ENCODE measurements at places on chromosomes 12 and 14. TPM values are rescaled to one million over a fixed set of nuclear protein-coding genes. Genes with fewer than 3 reads are reported as not detected.

- DNase-seq: no peak
These were observed 307.2 kb downstream of the ATP23 start for GRCh38 chr12:58248599-58248998.

GRCh38 chr14:51521764-51522163 lies 129.9 kb upstream of the FRMD6 start:
- DNase-seq: peak; percentile 41

GRCh38 chr12:113237748-113238147 lies 16.5 kb downstream of the TPCN1 start:
- no peak for DNase-seq

DNA sequence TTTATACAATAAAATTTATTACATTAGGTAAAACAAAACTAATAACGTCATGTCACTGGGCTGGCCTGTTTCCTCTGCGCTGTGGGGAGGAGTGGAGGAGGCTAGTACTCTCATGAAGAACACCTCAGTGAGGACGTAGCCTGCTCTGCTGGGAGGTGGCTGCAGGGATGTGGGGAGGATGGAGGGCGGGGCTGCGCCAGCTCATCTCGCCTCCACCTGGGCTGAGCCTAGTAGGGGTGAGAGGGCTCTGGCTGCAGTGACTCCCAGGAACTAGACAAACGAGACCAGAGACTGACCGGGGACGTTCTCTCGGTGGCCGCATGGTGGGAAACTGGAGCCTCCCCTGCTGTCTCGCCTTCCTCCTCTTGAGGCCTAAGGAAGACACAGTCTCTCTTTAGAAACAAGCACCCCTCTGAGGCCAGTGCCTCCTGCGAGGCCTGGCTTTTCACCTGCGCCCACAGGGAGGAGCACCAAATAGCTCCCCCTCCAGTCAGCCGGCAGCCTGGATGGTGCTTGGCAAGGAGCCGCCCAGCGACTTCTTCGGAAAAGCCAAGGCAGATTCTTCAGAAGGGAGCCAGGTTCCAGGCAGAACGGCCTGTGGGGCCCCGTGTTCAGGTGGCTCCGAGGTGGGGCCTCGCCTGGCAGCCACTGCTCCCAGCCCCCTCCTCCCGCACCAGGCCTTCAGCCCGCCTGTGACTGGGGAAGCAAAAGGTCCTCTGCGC lies 62.4 kb downstream of the PLEKHG3 start:
- peak; percentile 23 for DNase-seq

DNA sequence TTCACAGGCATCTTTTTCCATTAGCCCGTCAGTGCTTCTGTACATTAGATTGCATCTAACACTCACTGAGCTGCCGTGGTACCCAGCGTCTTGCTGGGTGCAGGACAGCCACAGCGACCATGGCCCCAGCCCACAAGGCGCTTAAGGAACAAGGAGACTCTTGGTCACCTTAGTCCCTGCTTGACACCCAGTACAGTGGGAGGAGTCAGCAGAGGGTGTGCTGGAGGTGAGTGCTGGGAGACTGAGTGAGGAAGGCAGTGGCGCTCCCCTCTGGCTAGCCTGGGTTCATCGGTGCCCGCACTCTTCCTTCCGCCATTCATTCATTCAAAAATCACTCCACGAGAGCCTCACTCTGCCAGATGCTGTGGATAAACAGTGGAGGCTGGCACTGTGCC lies 21.8 kb downstream of the FBLN5 start:
- no peak for DNase-seq

- DNase-seq: no peak
These were observed 23.9 kb downstream of the PALS1 start for GRCh38 chr14:67265131-67265530.

- no peak for DNase-seq
These were observed 3.0 kb upstream of the FBXO33 start for GRCh38 chr14:39435241-39435640.

GRCh38 chr12:104108755-104109445 lies 29.1 kb downstream of the NFYB start:
- DNase-seq: peak; percentile 86

DNA sequence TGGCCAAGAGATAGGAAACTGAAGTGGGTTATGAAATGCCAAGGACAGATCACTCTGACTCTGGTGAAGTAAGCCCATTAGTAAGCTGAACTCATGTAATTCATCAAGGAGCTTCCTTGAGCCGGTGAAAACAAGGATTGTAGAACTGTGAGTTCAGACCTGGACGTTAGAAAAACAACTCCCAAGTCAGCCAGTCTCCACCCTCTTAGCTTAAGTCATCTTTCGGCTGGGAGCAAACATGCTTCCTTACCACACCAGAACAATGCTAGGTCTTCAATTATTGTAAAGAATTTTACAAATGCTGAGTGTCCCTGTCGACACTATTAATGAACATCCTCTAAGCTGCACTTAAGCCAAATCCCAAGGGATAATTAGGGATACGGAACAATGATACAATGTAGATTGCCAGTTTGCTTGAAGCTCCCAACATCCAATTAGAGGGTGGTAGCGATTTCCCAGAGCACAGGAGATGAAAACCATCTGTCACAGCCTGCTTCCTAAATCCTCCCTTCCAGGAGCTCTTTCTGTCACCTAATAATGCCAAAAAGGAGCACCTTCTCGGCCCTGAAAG lies 45.7 kb upstream of the VASH1 start:
- no peak for DNase-seq

GRCh38 chr12:1318327-1319031 lies 275.9 kb downstream of the FBXL14 start:
- DNase-seq: peak; percentile 17

DNA sequence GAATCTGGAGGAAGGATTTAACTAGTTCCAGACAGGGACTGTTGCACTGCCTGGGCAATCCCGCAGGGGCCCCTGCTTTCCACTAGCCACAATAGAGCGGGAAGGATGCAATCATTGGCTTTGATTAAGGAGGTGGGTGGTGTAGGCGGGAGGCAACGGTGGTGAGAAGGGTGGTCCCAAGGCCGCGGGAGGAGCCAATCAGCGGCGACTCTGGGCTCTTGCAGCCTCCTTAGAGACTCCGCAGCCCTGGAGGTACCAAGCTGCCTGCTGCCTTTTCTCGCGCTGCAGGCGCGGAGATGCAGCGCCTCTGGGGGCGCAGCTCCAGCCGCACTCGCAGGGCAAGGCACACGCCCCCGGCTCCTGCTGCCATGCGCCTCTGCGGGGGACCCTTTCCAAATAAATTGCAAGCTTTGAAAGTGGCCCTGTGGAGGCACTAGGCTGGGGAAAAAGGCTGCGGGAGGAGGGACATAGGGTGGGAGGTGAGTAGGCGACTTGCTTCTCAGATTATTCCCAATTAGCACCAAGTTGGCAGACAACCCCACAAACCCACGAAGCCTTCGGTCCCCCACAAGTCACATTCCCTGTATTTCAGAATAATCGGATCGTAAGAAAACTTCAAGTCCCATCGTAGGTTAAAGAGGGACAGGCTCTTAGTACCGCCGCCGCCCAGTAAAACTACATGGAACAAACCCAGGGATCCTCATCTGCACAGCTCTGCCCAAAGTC lies 858 bp upstream of the KCNA1 start:
- DNase-seq: no peak

DNA sequence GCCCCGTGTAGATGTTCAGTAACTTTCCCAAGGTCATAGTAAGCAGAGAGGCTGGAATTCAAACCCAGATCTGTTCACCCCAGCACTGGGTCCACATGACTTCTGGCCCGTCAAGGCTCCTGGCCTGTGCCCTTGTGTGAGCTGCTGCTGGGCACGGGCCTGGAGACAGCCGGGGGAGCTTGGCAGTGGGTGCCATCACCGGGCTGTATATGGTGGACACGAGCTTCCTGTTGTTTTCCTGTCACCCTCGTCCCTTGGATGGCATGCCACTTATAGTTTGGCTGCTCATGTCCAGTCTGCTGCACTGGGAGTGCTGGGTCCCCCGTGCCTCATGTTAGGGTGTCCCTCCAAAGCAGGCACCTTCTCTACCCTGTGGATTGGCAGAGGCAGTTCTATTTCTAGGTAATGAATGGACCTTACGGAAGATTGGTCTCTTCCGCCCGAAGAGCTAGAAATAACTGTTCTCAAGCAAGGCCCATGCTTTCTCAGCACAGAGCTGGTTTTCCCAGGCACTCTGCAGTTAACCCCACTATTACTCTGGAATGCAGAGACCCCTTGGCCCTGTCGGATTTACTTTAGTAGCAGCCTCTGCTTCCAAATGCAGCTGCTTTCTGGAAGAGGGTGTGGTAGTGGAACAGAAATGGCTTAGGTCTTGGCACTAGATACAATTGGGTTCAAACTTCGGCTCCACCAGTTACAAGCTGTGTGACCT lies 44.3 kb downstream of the ELK3 start:
- DNase-seq: no peak

DNA sequence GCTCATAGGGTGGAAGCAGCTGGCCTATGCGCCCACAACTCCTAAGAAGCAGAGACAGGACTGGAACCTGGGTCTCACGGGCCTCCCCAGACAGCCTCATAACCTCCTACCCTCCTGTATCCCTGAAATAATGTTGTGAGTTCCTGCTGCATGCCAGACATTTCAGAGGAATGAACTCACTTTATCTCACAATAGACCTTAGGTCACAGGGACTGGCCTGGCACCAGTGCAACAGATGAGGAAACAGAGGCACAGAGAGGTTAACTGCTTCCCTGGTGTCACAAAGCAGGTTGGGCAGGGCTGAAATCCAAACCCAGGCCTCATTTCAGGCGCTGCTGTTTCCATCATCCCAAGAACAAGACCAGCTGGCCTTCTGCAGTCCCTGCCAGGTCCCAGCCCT lies 5.3 kb downstream of the PHETA1 start:
- DNase-seq: no peak

DNA sequence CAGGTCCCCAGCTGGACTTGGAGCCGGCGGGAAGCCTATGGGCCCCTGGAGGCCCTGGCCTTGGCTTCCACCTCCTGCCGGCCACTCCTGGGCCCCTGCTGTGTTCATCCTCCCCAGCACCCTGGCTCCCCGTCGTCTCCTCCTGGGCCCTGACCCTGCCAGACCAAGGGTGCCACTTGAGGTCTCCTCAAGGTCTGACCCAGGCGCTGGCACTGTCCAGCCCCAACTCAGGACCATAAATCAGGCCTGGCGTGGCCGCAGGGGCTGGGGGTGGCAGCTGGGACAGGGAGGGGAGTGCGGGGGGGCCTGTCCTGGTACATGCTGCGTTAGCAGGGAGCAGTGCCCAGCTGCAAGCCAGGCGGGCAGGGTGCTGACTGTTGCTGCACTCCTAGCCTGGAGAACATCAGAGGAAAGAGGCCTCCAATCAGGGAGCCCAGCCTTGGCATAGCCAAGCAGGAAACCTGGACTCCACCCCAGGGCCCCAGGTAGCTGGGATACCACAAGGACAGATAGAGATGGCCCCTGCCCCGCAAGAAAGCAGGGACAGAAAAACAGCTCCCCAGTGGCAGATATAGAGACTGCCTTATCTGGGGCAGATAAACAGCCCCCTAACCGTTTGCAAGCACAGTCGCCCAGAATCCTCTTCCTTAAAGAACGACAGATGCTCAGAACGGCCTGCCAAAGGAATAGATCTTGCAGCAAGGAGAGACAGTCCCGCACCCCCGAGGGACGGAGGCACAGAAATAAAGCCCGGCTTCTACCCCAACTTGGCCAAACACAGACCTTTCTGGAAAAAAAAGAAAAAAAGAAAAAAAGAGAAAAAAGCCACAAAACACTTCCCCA lies 6.5 kb upstream of the ATG101 start:
- DNase-seq: no peak

- peak; percentile 78 for DNase-seq
These were observed at the start of gene RPS6KL1 for GRCh38 chr14:74922752-74923401. TSS of gene RPS6KL1 (minus strand) at chr14:74923260. CDS start at chr14:74921541, 1,719 bp downstream.

DNA sequence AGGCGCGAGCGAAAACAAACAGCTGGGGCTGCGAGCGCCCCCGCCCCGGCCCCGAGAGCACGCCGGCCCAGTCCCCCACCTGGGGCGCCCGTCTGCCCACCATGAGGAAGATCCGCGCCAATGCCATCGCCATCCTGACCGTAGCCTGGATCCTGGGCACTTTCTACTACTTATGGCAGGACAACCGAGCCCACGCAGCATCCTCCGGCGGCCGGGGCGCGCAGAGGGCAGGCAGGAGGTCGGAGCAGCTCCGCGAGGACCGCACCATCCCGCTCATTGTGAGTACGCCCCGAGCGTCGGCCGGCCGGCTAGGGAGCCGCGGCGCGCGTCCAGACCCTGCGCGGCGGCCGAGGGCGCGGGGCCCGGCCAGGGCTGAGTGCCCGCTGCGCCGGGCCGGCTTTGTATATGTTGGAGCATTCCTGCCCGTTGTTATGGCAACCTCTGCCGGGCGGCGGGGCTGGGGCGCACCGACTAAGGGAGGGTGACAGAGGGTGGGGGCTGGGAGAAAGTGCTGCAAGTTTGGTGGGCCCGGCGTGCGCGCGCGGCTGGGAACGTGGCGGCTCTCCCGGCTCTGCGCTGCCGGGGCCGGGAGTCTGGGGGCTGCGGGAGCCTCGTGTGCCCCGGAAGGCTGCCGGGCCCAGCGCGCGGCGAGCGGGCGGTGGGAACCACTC lies 367 bp downstream of the GALNT16 start:
- no peak for DNase-seq

The NR4A1 gene
- total RNA-seq: 2.9 TPM

The MYH7 gene
- not detected for total RNA-seq

The KLHL33 gene
- total RNA-seq: 0.14 TPM

The NTF3 gene
- not detected for total RNA-seq
